ENCODE measurements at places on chromosomes 7 and 10.

DNA sequence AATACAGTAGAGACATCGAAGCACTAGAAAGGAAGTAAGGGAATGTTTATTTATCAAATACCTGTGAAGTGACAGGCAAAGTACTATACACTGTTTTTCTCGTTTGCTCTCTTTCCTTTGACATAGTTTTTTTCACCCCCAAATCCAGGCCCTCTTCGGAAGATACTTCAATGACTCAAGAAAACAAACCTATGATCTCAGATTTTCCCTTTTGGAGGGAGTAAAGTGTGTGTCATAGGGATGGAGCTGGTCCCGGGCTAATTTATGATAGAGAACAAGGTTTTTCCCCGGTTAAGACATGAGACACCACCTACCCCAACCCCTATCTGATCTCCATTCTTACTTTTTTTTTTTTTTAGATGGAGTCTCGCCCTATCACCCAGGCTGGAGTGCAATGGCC is 61.7 kb downstream of the MAP3K8 start:
- no peak for DNase-seq

- DNase-seq, result no peak
Measured at GRCh38 chr10:5625992-5626777, 40.2 kb downstream of the ASB13 start.

GRCh38 chr7:13821152-13821787 is 168.2 kb downstream of the ETV1 start:
- no peak for DNase-seq

DNA sequence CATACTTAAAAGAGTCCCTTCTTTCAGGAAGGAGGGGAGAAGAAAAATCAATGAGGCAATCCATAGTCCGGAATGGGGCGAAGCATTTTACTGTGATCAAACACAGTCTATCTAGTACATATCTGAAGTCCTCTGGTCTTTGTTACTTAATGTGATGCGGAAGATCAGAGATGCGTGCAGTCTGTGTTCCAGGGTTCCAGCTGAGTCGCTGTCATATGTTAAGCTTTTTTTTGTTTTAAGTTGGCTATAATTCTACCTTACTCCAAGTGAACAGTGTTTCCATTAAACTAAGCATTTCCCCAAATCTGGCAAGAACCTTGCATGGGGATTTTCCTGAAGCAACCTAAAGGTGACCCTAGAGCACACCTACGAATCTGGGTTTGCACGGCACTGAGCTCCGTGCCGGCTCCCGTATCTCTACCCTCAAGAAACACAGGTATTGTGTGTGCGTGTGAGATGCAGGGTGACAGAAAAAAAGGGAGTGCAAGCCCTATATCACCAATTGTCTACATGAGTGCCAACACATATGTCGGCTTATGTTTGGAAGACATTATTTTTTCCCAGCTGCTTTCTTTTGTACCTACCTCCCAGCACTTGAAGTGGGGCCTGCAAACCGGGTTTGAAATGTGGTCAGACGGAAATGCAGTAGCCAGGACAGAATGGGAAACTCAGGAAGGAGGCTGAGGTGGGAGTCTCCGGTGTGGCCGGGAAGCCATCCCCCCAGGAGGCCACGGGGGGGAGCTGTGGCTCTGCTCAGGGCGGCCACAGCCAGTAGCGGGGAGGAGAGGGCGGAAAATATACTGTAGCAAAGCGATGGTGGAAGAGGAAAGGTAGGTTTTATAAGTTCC is 435.8 kb upstream of the MGMT start:
- no peak for DNase-seq

DNA sequence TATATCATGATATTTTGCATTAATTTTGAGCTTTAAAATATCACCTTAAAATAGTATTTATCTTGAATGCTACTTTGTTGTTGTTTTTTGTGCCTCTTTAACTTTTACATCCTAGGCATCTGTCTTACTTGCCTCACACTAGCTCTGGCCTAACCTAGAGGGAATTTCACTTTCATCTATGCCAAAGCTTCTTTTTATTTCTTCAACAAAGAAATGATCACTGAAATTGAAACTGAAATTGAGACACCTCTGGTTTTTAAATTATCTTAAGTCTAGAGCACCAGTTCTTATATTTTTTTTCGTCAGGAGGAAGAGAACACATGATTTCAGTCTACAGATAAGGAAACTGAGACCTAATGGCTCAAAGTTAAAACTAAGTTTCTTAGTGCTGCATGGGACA is 3.5 kb upstream of the SCIN start:
- DNase-seq, result no peak

- no peak for DNase-seq
Measured at GRCh38 chr10:65083222-65083621, 1562.0 kb downstream of the REEP3 start.

DNA sequence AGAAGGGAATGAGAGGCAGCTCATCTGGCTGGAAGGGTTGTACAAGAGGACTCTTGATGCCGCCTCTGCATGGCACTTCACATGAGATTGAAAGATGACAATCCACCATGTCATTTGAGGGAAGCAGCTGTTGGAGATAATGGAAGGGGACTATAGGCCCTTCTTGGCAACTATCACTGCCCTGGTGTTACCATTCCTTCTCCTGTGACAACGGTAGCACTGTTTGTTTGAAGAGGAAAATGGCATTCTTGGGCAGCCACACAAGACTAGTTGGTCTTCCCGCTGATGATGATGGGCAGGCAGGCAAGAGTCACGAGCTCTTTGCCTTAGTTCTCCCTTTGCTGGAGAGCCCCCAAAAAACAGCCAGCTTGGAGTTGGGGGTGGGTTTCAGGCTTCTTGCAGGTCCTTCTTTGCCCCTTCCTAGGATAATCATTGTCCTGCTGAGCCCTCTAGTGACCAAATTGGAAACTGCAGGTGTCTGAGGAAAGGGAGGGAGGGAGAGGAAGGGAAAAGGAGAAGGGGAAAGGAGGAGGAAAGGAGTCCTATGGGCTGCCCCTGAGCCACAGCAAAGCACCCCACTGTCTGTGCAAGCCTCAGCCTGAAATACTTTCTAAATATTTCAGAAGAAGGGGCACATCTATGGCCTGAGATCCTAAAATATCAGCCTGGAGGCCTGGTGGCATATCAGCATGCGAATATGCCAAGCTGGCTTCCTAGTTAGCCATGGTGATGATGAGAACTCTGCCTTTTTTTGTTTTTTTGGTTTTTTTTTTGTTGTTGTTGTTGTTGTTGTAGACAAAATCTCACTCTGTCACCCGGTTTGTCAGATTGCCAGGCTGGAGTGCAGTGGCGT is 165.6 kb upstream of the KMT2E start:
- DNase-seq, result peak; percentile 15

GRCh38 chr7:126574276-126575250 is 678.2 kb downstream of the GRM8 start:
- DNase-seq, result no peak

GRCh38 chr10:17210361-17210760 is 8.9 kb upstream of the TRDMT1 start:
- DNase-seq, result no peak

GRCh38 chr10:7030134-7030855 is 380.5 kb downstream of the SFMBT2 start:
- no peak for DNase-seq

- no peak for DNase-seq
Measured at GRCh38 chr10:14659626-14660196, 115.0 kb downstream of the FAM107B start.

- no peak for DNase-seq
Measured at GRCh38 chr7:138842111-138842510, 44.1 kb upstream of the ATP6V0A4 start.

DNA sequence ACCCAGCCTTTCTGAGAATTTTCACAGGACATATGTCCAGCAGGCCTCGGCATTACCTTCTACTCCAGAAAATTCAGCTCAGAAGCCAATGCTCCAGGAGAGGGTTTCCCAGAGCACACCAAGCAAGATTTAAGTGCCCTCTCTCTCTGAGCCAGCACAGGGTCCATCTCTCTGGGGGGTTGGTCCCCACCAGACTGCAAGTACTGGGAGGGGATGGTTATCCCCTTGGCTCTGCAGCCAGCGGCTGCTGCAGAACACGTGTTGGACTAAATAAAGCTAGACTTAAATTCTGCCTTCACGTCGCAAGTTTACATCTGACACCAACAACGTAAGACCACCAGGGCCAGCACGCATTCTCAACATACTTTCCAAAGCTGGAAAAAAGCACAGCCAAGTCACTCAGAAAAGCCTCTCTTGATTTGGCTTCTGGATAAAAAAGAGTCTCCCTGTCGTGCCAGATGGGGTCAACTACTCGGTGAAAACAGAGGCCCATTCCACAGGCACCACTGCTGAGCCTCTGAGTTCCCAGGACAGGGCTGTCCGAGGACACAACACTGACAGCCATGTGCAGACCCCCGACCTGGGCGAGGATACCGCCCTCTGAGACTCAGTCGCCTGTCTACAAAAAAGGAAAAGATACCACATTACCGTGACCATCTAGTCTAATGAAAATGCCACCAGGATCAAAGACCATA is 77.3 kb downstream of the CTBP2 start:
- DNase-seq, result no peak

DNA sequence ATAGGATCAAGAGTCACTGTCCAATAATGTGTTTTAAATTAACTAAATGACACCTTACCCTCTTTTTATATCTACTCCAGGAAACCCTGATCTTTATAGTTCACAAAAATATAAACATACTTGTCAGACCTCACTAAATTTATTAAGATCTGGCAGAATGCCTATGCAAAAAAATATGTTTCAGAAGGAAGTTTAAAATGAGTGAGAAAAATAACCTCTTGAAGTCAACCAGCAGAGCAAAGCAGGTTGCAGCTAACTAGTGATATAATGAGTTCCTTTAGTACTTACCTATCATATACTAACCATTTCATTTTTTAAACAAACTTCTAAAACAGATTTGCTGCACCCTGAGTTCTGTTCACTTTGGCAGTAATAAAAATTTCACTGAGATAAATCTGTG is 14.0 kb upstream of the HGF start:
- DNase-seq, result no peak

- DNase-seq, result no peak
Measured at GRCh38 chr7:102220960-102221800, 65.5 kb upstream of the SH2B2 start.

GRCh38 chr10:20466731-20467130 is 430.4 kb downstream of the NEBL start:
- DNase-seq, result no peak

- no peak for DNase-seq
Measured at GRCh38 chr10:1119501-1119900, 63.3 kb downstream of the WDR37 start.

DNA sequence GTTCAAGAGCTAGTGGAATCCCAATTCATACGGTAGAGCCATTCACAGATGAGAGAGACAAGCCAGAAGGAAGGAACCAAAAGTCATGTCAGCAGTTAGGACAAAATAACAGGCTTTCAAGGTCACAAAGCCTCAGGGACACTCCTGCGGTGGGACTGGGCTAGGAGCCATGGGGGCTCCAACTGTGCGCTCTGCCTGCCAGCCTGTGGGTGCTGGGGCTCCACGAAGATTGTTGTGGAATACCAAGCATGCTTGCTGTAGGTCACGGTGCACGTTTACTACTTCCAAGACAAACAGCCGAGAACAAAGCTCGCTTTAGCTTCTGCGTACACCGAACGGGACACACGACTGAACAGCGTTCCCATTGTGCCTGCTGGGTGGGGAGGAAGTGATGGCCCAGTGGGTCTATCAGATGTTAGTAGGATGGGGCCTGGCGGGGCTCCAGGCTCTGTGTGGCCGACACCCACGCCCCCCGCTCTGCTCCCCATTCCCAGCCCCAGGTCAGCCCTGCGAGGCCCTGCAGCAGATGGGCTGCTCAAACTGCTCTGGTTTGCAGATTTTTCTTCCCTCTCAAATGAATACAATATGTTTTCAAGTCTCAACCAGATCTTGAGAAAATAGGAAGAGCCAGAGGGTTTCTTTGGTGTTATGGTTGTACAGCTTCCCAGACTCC is 158.9 kb downstream of the EGFR start:
- DNase-seq, result no peak

- no peak for DNase-seq
Measured at GRCh38 chr7:34842782-34843181, 184.8 kb downstream of the NPSR1 start.

DNA sequence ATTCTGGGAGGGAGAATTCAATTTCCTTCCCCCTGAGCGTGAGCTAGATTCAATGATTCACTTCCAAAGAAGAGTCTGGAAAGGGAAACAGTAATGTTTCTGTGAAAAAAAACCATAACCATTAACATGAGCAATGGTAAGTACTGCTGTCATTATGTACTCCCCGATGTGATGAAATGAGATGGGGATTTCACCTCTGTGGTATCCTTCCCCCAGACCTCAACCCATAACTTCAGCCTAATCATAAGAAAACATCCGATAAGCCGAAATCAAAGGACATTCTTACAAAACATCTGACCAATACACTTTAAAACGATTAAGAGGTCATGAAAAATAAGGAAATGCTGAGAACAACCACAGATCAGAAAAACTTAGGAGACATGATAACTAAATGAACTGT is 27.2 kb downstream of the EZH2 start:
- no peak for DNase-seq

DNA sequence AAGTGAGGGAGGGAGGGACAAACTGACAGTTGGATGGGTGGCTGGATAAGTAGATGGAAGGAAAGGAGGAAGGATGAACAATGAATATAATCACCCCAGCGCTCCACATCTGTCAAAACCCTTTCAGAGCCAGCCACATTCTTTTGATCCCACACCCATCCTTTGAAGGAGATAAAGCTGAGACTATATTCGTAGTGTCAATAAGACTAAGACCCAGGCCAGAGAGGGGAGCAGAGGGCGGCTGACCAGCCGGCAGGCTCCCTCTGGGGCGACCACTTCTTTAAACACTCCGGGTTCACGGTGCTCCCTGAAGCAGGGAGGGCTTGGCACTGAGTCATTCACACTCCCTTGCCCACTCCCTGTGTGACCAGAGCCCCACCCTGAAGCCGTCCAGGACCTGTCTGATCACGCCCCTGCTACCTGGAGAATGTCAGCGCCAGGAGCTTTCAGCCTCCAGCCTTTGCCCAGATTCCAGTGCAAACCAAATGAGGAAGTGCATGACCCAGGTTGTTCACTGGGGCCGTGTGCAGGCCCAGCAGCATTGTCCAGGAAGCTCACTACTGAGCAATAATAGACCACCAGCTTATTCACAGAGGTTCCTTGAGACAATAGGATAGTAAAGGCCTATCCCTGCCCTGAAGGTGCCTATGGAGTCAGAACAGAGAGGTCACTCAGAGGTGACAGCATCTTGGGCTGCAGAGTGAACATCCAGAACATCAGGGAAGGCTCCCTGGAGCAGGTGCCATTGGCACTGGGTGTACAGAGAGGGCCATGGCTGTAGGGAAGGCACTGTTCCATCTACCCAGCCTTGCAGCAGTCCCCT is 34.4 kb downstream of the UNC5B start:
- DNase-seq, result no peak

DNA sequence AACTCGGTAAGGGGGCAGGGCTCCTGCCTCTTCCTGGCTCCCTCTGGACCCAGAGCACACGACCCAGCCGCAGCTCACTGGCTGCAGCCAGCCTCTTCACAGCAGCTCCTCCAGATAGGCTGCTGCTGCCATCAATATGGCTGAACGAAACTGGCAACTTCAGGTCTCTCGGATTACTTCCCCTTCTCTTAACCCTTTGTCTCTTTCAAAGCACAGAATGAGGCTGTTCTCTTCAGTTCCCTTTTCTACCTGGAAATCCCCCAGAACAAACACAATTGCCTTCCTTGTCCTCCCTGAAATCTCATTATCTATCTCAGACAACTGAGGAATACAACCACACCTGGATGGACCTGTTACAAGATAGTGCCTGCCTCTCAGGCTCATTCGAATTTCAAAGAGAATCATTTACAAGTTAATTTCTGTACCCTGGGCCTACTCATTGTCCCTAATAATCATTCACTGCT is 193.4 kb upstream of the MBL2 start:
- no peak for DNase-seq

All from activated T-helper 1 cell treated with anti-CD3 and anti-CD28 coated beads, Interleukin-2, amount 50 U/mL, for 16 hours (primary cell).